Fibroblast of lung (primary cell): ENCODE measurements at places on chromosomes 2 and 18. TPM values are rescaled to one million over a fixed set of nuclear protein-coding genes. Genes with fewer than 3 reads are reported as not detected.

GRCh38 chr2:11866358-11867335 lies 120.2 kb downstream of the LPIN1 start:
- DNase-seq = no peak

DNA sequence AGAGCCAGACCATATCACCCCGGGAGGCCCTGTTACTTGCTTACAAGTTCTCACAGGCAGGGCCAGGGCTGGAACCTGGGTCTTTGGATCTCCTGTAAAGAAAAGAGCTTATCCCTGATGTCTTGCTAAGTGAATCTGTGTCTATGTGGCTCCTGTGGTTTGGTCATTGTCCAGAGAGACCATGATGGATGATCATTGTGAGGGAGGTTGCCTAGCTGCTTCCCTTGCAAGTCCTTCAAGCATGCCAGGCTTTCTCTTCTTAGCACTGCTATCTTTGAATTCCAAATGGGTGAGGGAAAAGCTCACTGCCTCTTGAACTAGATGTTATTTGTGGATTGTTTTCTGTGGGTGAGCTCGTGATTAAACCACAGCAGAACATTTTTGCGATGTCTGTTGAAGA lies 151.6 kb downstream of the FSHR start:
- peak; percentile 87 for DNase-seq

DNA sequence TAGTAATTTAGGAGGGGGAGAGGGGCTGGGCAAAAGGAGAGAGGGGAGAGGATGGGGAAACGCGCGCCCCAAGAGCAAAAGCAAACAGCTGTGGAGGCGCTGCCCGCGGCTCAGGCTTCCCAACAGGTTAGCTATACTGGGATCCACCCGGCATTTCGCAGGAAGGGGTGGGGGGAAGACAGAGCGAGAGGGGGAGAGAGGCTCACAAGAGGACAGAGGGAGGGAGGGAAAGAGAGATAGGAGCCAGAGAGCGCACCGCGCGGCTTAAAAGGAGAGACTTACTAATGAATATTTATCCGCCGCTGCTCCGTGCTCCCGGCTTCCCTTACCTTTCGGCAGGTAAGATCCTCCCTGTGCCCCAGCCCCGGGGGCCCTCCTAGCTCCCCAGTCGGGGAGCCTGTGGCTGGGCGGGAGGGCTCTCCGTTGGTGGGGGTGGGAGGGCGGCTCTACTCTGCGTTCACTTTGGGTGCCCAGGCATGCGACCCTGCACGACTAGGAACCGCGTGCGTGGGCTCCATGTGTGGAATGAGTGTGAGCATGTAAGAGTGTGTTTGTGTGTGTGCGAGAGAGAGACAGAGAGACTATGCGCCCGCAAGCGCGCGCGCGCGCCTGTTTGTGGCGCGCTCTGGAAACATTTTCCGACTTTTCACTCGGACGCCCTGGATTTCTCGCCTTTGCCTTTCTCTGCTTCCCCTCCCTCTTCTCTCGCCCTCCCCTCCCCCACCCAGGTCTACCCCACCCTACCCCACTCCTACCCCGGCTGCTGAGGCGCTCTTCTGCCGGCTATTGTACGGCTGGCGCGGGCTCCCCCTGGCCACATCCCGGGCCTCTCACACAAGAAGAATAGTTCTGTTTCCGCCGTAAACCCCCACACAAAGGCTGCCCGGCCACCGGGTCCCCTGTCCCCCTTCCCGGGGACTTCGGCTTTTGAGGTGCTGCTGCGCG lies 7.2 kb upstream of the SIX3 start:
- DNase-seq = no peak

- DNase-seq = peak; percentile 61
Observed at GRCh38 chr2:104766683-104767082, 87.2 kb upstream of the POU3F3 start.

- DNase-seq = no peak
Observed at GRCh38 chr2:208548700-208549099, 142.1 kb downstream of the PTH2R start.

DNA sequence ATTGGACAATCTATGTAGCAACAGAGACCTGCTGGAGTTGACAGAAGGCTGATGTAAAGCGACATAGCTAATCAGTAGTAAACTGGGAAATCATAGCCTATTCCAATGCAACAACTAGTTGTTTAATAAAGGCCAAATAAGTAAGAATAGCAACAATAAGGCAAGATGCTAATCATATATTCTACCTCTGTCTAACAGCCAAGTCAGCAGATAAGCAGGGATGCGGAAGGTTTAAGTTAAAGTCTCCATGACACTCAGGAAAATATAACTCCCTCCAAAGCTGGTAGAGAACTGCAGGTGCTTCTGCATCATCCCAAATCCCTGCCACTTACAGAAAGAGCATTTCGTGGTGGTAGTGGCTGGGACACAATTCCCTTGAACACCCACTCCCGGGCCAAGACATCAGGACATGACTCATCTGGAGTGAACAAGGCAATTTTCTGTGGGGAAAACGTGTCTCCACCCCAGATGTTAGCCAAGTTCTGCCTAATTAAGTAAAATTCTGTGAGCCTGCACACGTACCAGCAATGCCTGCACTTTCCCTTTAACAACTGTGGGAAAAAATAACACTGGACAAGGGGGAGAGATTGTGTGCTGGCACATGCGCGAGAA lies 413.6 kb upstream of the ID2 start:
- peak; percentile 57 for DNase-seq

GRCh38 chr18:26909599-26910290 lies 44.2 kb upstream of the AQP4 start:
- no peak for DNase-seq

DNA sequence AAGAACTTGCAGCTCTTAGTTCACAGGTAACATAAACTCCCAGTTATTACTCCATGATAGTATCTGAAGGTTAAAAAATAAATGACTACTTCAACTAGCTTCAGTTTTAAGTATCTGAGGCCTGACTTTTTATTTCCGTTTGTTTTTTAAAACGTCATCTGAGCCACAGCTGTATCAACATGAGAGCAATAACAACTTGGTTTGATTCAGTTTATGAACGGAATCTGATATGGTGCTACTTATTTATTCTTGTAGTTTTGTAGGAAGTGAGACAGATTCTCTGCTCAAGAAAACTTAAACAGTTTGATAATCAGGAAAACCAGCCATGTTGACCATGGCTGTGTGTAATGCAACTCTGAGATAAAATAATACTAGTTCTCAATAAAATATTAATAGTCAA lies 34.9 kb downstream of the NAB1 start:
- no peak for DNase-seq

TMEFF2 gene
- total RNA-seq = 0.26 and 0.33 TPM in 2 replicates

ANXA4 gene
- total RNA-seq = 106 and 114 TPM in 2 replicates

FSIP2 gene
- 0.26 and 1.7 TPM in 2 replicates for total RNA-seq
